ENCODE measurements at places on chromosomes 7 and 10.

- no peak for DNase-seq
Measured at GRCh38 chr10:99695761-99696160, 36.2 kb downstream of the COX15 start.

DNA sequence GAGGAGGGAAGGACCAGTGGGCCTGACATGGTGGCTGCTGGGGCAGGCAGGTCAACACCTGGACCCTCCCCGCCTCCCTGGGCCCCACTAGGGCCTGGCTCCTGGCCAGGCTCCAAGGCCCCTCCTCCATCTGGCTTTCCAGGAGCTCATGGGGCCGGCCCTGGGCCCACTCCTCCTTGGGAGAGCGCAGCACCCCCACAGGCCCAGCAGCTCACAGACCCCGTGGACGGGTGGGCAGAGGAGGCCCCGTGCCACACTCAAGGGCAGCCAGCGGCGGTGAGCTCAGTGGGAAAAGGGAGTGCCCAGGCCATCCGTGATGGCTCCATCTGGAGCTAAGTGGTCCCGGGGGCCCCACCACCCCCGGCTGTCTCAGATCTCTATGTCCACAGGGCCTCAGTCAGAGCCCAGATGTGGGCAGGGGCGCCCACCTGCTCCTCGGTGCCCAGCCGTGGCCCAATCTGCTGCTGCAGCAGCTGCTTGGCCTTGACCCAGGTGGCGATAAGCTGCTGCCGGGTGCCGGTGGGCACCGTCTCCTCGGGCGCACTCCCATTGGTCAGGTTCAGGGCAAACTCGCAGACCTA lies 32.8 kb downstream of the CFAP46 start:
- no peak for DNase-seq

GRCh38 chr7:45136106-45137060 lies 21.2 kb upstream of the RAMP3 start:
- peak; percentile 76 for DNase-seq

DNA sequence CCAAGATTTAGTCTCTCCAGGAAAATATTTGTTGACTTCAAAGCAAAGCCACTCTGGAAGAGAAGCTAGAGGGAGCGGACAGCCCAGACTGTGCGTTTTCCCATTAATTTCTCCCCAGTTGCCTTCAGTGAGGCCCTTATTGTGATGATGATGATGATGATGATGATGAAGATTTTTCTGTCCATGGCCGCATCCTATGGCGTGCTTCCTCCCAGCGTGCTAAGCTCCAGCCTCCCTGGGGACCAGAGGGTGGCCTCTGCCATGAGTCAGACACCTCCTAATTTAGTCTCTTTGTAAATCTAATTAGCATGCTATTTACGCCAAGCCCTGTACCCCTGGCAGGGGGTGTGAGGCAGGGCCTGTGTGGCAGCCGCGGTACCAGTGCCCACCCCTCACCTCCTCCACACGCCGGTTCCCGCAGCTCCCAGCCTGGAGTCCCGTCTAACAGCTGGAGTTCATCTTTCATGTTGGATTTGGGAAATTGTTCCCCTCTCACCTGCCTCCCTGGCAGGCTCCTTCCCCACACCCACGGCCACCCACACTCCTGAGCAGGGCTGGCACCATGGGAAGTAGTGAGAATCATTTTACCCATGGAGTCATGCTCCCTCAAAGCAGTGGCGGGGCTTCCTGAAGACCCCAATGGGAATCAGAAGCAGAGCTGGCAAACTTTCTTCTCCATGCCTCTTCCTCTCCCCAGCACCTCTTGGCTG lies 92.2 kb downstream of the C10orf105 start:
- DNase-seq: no peak

DNA sequence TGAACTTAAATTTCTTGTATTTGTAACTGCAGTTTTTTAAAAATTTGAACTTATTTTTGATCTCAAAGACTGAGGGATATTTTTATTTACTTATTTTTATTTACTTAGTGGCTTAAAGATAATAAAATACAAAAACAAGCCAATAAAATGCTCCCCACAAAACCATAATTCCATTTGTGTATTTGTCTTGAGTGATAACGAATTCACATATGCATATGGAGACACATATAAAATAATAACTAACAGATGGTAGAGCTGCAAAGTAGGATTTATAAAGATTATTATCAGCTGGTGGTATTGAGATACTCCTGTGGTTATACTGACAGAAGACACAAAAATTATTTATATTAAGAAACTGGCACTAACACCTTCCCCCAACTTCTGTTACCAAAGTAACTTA lies 90.2 kb upstream of the RPA3 start:
- DNase-seq: no peak

DNA sequence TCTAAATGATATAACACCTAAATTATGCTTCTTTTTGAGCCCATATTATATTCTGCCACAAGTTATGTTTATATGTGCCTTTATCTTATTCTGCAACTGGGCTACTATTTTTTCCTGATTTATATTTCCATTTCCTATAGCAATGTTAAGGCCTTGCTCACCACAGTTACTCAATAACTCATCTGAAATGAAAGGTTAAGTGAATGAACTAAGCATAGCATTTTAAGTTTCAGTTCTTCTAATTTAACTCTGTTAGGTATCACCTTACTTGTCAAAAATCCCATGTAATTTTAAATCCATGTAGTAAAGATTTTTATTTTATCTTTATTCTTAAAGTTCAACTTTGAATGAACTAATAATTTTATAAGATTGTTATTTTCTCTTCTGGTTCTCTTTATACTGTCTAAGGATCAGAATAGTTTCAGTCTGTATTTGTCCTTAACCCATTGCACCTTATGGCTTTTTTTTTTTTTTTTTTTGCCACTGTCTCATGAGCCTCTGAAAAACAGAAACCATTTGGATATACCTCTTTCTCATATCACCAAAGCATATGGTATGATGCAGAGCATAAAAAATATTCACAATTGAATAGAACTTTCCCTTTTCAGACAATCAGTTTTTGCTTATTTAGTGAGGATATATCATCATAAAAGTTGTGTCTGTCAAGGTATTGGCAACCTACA lies 301.8 kb upstream of the ZWINT start:
- no peak for DNase-seq

GRCh38 chr7:73487486-73487885 lies 34.6 kb downstream of the BAZ1B start:
- no peak for DNase-seq

GRCh38 chr7:6495597-6496262 lies 48.0 kb upstream of the DAGLB start:
- no peak for DNase-seq

DNA sequence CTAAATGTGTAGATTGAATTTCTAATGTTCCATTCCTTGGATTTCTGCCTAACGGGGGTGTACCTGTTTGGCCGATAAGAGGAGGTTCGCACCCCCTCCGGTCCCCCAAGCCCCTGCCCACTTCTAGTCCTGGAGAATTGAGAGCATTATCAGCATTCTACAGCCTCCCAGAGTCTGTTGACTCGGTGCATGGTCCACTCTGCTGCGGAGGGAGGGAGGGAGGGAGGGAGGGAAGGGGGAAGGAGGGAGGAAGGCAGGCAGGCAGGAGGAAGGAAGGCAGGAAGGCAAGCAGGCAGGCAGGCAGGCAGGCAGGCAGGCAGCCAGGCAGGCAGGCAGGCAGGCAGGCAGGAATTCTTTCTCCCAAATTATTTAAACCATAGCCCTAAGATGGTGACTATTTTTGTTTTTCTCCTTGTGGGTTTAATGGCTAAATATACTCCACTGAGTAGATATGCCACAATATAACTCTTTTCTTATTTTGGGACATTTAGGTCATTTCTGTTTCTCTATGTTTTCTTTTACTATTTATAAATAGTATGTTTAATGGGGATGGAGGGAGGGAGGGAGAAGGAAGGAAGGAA lies 69.5 kb upstream of the CHST15 start:
- DNase-seq: no peak

GRCh38 chr7:113004726-113005454 lies 81.7 kb downstream of the GPR85 start:
- no peak for DNase-seq

DNA sequence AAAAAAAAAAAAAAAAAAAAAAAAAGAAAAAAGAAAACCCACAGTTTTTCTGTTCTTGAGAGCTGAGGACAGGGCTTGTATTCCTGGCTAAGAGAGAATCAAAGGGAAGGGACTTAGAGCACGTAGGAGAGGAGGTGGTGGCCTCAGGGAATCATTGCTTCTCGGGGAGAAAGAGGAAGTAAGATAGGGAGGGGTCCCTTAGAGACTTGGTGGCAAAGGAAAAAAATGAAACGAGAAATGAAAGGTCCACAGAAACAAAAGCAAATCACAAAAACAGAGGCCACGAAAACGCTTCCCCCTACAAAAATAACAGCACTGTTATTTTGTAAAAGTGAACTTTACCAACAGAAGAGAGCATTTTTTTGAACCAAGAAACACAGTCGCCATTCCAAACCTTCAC lies 323.1 kb upstream of the GALNT17 start:
- no peak for DNase-seq

- no peak for DNase-seq
Measured at GRCh38 chr7:22256541-22257096, 100.3 kb downstream of the RAPGEF5 start.
